ENCODE measurements at places on chromosomes 12 and 14.

DNA sequence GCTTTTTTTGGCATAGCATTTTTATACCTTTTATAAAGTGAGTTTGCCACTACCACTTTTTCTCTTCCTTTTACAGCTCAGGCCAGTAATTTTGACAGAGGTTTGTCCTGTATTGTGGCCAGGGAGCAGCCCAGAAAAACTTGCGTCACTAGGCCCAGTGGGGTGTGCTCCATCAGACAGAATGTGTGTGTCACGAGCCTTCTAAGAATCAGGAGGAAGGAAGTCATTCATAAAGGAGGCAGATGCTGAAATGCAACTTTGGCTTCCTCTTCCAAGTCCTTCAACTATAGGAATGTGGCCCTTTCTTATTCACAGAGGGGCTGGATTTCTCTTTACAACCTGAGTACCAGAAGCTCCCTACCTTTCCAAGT is 10.1 kb upstream of the RAB35 start:
- DNase-seq = no peak

DNA sequence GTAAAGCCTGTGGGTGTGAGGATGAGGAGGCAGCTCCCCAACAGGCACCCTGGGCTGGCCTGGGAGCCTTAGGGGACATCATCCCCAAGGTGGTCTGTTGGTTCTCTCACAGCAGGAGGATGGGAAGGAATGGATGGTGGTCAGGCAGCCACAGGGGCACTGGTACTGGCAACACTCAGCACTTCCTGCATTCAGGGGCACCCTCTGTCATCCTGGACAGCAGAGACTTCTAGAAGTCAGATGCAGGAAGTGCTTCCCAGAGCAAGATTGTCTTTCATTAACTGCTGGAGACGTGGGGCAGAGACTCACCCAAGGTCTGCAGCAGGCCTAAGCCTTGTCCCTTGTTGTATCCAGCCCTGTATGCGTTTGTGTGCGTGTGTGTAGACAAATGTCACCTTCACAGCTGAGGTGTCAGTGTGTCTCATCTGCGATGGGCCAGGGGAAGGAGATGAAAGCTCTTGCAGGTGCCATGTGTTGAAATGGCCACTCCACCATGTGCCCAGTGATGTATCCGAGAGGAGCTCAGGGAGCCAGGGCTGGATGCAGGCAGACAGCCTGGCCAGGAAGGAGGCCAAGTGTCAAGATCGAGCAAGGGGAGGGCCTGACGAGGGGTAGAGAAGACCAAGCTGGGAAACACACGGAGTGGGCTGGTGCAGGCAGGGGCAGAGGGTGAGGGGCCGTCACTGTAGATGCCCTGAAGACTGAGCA is 85.1 kb downstream of the PITPNM2 start:
- DNase-seq = no peak

GRCh38 chr12:10197879-10198278 is 14.8 kb upstream of the GABARAPL1 start:
- DNase-seq = no peak

DNA sequence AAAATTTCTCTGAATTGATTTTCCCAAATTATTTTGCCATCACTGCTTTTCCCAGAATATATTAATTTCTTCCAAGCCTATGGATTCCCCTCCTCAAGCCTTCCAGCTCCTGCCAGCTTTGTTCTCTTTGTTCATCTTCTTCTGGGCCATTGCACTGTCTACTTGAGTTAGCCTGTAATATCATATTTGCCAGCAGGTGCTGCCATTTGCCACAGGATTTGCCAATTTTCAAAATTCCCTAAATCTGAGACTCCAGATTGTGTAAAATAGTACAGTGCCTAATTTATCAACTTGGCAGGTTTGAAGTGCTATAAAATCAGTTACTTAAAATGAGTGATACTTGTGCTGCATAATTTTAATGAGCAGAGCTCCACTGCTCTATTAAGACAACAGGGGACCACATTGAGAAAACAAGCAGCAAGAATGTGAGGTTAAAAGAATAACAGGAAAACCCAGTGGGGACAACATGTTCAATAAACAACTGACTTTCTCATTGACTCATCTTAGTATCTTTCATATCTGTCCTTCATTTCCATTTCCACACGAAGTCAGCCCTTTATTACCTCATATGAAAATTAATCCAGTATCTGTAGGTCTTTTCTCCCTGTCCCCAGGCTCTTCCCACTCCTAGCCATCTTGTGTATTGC is 84.6 kb upstream of the CCDC196 start:
- DNase-seq = no peak

DNA sequence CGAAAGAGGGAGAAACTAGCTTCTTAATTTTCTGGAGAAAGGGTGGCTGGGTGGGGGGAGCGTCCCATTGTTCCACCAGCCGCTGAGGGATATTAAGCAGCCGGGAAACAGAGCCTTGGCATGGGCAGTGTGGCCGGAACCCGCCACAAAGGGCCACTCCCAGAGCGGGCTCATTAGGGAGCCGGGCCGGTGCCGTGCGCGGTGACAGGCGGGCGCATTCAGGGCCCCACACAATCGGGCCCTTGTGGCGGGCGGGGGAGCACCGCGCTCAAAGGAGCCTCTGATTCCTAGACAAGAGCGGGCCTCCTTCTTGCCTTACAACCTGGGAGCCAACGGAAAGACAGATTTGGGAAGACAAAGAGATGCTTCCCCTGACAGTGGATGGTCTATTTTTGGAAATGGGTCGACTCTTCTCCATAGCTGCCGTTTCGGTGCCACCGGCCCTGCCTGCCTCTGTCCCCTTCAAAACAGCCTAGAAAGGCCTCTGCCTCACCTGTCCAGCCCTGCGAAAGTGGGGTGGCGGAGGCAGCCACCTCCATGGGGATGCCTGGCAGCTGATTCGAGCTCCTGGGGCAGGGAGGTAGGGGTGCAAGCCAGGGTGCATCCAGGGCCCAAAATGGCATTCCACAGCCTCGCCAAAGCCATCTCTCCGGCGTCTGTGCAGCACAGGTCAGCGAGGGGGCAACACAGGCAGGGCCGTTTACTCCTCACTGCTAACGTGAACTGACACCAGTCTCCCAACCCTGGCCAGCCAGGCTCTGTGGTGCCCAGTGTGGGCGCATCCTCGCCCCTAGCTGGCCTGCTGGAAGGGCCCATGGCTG is 10.9 kb downstream of the CCDC85C start:
- no peak for DNase-seq

DNA sequence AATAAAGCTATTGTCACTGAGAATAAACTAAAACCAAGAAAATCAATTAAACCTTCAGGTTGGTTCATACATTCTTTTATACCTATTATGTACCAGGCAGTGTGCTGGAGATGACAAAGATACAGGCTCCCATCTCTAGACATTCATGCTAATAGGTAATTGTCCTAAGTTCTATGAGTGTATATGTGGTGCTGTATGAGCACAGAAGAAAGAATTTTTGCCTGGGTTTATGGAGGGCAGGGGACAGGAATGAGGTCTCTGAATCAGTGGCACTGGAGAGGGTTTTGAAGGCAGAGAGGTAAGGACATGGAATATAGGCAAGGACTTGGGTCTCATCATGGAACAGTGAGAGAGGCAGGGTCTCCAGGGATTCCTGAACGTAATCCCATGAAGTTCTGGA is 38.7 kb downstream of the MAP1LC3B2 start:
- DNase-seq = no peak

GRCh38 chr14:94769391-94770250 is at the start of gene GSC:
GSC (minus strand) TSS chr14:94770113; CDS start chr14:94770015, 98 bp downstream.
- no peak for DNase-seq

DNA sequence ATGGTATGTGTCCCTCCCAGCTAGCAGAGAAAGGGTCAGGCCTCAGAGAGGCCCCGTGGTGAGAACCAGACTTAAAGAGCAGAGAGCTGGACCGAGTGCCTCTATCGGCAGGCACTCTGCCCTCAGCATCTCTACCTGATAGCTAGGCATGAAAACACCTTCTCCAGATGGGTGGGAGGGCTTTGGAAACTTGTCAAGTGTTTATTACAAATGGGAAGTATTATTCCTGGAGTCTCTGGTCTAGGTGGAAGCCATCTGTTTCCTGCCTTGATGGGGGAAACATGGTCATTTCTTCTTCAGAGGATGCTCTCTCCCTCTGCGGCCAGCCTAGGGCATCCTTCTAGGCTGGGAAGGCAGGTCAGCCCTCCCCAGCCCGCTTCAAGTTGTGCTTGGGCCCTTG is 2.3 kb downstream of the TMEM63C start:
- DNase-seq = no peak

GRCh38 chr14:100670753-100671049 is 56.0 kb upstream of the DLK1 start:
- peak; percentile 26 for DNase-seq

DNA sequence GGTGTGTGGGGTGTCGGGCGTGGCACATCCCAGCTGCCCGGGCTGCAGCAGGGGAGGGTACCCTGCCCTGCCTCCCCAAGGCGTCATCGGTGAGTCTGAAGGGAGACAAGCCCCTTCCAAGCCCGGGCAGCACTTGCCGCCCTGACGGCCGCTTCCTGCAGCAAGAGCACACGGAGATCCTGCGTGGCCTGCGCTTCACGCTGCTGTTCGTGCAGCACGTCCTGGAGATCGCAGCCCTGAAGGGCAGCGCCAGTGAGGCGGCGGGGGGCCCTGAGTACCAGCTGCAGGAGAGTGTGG is 10.1 kb upstream of the PUS1 start:
- DNase-seq = no peak

- no peak for DNase-seq
These were observed 702.7 kb downstream of the MED13L start for GRCh38 chr12:115574826-115575225.

DNA sequence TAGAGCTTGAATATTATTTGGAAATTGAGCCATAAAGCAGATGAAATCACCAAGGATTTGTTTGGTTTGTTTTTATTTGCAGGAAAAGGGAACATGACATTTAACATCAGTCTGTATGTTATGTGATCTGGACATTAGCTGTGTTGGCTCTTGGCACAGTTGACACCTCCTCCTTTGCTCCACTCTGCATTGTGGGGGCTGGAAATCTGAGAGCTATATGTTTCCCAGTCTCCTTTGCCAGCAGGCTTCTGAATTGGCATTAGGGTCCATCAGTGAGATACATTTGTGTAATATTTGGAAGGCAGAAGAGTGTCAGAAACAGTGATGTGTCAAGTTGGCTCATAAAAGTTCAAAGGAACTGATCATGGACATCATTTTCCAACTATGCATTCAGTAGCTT is 322.1 kb upstream of the ATP2B1 start:
- DNase-seq = no peak

GRCh38 chr12:19947344-19947743 is 421.0 kb upstream of the PDE3A start:
- DNase-seq = no peak

- DNase-seq = no peak
These were observed 5.9 kb downstream of the ATG2B start for GRCh38 chr14:96357216-96357615.

- DNase-seq = no peak
These were observed 91.9 kb upstream of the BCL2L14 start for GRCh38 chr12:11978726-11979384.

- DNase-seq = no peak
These were observed 15.3 kb downstream of the TSFM start for GRCh38 chr12:57797933-57798332.

GRCh38 chr12:77122661-77123060 is 57.3 kb upstream of the E2F7 start:
- no peak for DNase-seq

GRCh38 chr14:49879646-49880204 is 13.2 kb upstream of the ARF6 start:
- DNase-seq = peak; percentile 55

GRCh38 chr12:120851444-120851843 is 52.7 kb downstream of the SPPL3 start:
- DNase-seq = no peak

GRCh38 chr12:109770104-109770860 is 56.7 kb downstream of the FAM222A start:
- no peak for DNase-seq

- DNase-seq = no peak
These were observed 8.1 kb upstream of the RNF34 start for GRCh38 chr12:121391619-121392324.

DNA sequence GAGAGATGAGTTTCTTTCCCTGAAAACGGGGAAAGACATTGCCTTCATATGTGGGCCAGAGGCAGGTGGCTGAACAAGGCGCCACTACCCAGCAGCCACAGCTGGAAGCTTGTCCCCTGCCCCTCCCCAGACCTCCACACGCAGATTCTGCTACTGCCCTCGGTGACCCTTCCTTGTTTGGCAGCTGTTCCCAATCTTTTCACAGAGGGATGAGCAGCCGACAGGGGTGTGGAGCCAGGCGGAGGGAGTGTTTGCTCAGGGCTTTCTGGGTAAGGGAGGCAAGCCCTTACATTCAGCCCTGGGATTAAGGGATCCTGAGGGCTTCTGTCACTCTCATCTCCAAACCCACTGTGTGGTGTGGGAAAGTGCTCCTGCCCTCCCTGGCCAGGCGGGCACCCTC is 4.5 kb upstream of the KRT4 start:
- no peak for DNase-seq

GRCh38 chr12:45402288-45402687 is 186.4 kb downstream of the ANO6 start:
- no peak for DNase-seq
